ENCODE measurements at places on chromosomes 6 and 20. TPM values are rescaled to one million over a fixed set of nuclear protein-coding genes. Genes with fewer than 3 reads are reported as not detected.

- DNase-seq: no peak
Observed at GRCh38 chr6:33843131-33844121, 39.6 kb upstream of the MLN start.

GRCh38 chr6:117110737-117111136 is 154.6 kb upstream of the VGLL2 start:
- no peak for DNase-seq

GRCh38 chr6:49806145-49806544 is 19.1 kb upstream of the PGK2 start:
- DNase-seq: no peak

- DNase-seq: no peak
Observed at GRCh38 chr6:56756219-56756789, 113.6 kb upstream of the DST start.

DNA sequence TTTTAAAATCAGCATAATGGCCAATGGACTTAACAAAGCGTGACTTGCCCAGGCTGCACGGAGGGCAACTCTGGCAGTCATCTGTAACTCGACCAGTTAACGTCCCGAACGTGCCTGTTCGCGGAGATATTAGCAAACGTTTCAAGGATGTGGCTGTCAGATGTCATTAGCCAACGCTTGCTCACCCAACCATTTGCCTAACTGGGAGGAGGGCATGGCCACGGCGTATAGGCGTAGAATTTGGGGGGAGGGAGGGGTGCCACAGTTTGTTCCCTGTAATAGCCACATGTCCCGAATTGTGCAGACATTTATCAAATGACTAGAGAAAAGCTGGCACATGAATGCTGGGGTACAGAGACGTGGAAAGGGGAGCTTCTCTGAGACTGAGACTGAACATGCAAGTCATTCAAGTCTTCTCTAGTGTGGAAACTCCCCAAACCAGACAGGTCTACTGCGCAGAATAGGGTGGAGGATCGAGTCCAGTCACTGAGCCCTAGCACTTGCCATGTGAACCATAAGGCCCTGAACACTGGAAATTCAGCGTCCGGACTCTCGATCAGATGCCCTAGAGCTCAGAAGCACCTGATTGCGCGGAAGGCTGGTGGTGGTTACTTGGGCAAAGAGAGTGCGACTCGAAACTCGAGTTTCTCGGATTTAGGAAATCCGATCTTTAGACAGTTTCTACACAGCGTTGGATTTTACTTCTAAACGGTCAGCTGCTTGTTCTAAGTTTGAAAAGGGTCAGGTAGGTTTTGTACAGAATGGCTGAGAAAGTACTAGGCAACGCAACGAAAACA is 32.6 kb downstream of the TFAP2B start:
- no peak for DNase-seq

DNA sequence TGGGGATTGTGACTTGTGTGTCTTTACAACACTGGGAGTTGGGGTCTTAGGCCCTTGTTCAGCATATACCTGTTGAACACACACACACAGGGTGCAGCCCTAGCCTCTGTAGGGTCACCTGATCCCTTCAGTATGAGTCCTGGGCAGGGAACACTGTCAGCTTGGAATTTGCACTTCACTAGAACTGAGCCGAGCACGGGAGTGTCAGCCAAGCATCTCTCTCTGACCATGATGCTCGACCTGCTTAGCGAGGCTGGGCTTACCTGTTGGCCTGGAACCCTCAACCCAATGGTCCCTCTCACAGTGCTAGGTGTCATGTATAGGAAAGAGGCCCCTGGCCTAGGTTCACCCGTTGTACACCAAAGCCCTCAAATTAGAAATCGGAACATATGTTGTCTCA is 96.1 kb downstream of the NKAIN2 start:
- no peak for DNase-seq

DNA sequence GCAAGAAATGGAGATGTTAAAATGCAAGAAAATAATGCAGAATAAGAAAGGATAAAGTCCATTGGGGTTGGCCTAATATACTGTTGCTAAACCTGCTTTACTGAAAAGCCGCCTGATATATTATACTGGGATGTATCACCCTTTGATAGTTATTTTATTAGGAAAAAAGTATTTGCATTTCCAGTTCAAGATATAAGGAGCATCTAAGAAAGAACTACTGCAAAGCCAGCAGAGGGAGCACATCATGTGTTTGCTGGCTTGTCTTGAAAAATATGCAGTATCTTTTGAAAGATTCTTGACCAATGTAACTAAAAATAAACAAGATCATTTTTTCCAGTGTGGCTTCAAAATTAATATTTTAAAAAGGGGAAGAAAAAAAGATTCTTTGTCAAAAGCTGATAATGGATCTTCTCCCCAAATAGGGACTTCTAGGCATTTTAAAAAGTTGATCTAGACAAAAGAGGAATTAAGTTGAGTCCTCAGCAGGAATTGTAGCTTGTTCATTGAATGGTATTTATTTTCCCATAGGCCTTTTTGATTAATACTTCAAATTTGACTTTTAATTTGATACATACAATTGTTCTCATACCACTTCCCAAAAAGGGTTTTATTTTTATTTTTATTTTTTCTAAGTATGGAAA is 214.9 kb downstream of the ZFAND3 start:
- DNase-seq: no peak

DNA sequence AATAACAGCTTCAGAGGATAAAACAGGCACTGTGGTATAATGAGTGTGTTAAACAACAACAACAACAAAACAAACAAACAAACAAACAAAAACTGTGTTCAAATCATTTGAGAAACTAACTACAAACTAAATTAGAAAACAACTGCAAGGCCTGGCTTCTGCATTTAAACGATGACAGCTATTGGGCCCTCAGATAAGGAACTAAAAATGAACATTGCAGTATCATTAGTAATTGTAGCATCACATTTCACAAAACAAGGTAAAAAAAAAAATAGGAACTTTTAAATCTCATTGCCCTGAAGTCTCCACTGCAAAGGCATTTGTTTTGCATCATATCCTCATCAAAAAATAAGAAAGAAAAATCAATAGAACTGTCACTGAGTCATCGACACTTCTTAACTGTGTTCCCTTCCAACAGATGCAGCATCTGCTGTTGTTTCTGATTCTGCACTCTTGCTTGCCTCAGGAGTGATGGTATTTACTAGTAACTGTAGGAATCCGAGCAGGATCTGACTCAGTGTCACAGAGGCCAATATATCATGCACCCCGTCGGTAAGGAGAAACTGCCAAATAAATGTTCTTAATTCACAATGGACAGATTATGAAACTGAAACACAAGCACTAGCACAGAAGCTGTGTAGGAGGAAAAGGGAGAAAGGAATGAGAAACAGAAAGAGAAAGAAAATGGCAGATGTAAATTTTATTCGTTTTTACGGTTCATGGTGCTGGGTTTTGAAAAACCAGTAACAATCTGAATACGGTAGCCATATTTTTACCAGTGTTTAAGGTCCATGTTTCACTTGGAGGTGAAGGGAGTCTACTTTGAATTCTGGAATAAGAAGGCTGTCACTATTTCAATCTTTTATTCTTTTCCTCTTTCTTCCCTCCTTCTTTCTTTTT is 365.7 kb upstream of the EPHA7 start:
- DNase-seq: no peak

DNA sequence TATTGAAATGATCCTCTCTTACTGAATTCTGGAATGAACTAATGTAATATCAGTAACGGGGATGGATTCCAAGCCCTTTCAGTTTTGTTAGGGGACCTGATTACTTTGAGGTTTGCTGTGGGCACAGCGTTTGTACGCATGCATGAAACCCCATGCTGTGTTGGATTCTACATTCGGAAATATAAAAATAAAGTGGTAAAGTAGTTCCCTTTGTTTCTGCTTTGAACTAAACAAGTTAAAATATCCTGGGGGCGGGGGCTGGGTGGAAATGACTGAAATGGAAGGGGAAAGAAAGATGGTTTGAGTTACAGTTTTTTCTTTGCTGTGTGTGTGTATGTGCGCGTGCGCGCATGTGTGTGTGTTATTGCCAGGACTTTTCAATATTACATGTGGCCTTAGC is 196.5 kb upstream of the OPRM1 start:
- no peak for DNase-seq

DNA sequence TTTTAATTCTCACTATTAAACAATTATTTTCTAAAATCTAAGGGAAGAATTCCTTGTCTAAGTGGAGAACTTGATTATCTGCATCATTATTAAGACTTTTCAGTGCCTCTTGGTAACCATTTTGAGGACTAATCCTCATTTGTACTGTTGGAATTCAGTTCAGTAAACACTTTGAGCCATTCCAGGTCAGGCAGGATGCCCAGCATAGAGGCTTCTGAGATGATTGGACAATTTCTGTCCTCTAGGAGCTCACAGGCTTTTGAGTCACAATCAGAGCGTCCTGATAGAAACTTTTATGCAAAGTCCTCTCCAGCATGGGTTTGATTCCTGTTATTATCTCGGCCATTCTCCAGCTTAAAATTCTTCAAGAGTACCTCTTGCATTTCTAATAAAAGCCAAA is 1304.6 kb downstream of the EPHA7 start:
- DNase-seq: no peak

DNA sequence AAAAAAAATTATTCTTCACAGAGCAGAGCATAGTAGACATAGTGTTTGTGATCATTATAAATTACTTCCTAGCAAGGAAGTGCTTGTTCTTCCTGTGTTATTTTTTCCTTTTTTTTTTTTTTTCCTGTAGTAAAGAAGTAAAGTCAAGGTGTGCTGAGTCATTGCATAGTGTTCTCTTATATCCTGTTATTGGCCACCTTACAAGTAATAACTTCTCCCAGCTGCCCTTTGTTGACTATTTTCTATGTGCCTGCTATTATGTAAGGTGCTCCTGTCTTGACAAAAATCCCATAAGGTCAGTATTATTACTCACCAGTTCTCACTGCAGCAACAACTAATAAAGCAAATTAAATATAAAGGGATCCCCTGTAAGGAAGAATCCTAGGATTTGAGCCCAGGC is 195.3 kb downstream of the GJA1 start:
- DNase-seq: no peak

DNA sequence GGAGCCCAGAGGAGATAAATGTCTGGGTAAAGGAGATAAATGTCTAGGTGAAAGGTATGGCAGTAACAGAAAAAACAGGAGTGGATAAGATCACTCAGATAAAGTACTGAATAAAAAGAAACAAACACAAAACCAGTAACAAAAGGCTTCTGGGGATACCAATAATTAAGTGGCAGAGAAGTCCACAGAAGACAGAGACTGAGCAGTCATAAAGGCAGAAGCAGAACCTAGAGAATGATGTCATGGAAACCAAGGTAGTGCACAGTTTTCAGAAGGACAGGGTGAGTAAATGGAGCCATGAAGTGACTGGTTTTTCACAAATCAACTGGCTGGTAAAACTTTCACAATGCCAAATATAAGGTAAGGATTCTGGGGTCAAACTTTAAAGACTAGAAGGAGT is 80.9 kb upstream of the PLN start:
- no peak for DNase-seq

- no peak for DNase-seq
Observed at GRCh38 chr20:20856306-20856705, 143.9 kb upstream of the RALGAPA2 start.

DNA sequence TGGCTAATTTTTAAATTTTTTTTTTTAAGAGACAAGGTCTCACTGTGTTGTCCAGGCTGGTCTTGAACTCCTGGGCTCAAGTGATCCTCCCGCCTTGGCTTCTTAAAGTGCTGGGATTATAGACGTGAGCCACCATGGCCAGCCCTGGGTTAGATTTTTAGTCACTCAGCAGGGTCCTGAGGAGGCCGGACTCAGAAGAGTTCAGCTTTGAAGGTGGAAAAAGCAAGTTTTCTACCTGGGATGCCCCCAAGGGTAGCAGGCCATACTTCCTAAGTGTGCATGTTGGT is 44.2 kb downstream of the FGD2 start:
- no peak for DNase-seq

DNA sequence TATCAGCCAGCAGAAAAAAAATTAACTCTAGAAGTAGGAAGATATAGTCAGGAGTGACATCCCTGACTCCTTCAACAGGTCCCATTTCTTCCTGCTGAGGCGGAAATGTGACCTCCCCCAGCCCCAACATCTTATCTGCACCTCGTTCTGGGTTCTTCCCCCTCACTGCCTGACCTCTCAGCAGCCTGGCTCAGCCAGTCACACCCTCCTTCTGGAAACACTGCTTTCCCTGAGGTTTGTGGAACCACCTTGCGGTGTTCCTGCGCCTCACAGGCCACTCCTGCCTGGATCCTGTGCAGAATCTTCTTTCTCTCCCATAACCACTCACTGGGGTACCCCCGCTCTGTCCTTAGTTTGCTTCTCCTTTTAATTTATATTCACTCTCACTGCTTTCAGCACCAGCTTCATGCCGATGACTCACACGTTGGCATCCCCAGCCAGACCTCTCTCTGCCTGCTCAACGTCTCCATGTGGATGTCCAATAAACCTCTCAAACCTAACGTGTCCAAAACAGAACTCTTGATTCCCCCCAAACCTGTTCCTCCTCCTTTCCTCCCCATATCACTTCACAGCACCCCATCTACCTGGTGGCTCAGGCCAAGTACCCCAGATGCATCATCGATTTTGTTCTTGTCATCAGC is 222.8 kb upstream of the PLN start:
- no peak for DNase-seq

DNA sequence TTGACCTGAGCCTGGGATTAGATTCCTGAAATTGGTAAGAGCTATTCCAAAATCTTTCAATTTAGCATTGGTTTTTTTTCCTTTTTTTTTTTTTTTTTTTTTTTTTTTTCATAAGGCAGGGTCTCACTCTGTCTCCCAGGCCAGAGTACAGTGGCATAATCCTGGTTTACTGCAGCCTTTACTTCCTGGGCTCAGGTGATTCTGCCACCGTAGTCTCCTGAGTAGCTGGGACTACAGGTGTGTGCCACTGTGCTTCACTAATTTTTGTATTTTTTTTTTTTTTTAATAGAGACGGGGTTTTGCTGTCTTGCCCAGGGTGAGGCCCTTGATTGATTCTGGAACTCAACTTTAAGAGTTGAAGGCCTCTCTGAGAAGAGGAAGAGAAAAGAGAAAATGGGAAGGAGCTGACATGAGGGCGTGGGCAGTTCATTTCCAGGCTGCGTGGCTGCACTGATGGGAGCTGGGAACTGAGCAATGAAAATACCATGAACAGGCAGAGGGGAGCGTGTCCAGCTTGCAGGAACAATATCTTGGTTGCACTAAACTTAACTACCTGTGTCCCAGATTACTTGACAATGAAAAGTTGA is 24.6 kb downstream of the KDM1B start:
- no peak for DNase-seq

- DNase-seq: no peak
Observed at GRCh38 chr6:169019111-169019510, 234.5 kb downstream of the THBS2 start.

- DNase-seq: no peak
Observed at GRCh38 chr6:53369876-53370515, 21.2 kb upstream of the ELOVL5 start.

- no peak for DNase-seq
Observed at GRCh38 chr20:37896932-37897548, 5.9 kb upstream of the VSTM2L start.

Gene PRRT1
- total RNA-seq: 0.31 TPM

Gene RAE1
- total RNA-seq: 35.2 TPM

Gene SS18L1
- 22.4 TPM for total RNA-seq

Gene STMND1
- total RNA-seq: not detected

Gene C6orf163
- total RNA-seq: 6.9 TPM

Gene METTL24
- not detected for total RNA-seq

Gene XKR7
- 0.05 TPM for total RNA-seq

Gene PEDS1
- 27.6 TPM for total RNA-seq
